ENCODE measurements at places on chromosomes 13 and 19.

DNA sequence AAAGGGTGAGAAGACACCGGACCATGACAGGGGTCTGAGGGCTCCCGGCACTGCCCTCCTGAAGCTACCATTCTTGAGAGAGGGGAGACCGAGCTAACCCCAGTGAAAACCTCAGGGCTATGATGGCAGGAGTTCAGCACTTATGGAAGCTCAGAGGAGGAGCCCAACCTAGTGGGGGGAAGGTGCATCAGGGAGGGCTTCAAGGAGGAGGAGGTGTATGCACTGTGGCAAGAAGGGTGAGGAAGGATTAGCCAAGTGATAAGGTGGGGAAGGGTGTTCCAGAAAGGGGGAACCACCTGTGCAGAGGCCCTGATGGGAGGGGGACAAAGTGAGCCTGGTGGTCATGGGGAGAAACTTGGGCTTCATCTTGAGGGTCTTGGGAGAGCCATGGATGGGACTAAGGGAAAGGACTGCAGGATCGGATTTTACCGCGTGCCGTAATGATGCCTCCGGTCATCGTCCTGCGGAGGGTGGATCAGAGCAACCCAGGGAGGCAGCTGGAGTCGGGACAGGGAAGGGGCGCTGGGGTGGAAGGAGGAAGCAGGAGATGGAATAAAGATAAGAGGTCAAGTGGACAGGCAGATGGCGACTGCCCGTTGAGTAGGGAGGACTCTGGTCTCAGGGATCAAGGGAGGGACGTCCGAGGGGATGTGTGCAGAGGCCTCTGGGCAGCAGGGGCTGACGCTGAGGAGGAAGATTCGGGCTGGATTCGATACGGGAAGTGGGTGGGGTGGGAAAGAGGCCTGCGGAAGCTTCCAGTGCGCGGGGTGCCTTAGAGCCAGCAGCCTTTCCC is 13.3 kb upstream of the PSMD8 start:
- peak overlapping the region; percentile 37 for H3K4me3 ChIP-seq
- no peaks in the 10 kb centered on the region for H3K4me1 ChIP-seq
- no peaks in the 10 kb centered on the region for H3K36me3 ChIP-seq
- H3K27ac ChIP-seq, result no peak overlapping the region

- no peak overlapping the region for H3K27ac ChIP-seq
- no peaks in the 10 kb centered on the region for H3K27me3 ChIP-seq
- no peaks in the 10 kb centered on the region for H3K36me3 ChIP-seq
- no peak overlapping the region for H3K4me3 ChIP-seq
- no peak for DNase-seq
- H3K4me1 ChIP-seq, result no peaks in the 10 kb centered on the region
These were observed 3.7 kb downstream of the LILRB3 start for GRCh38 chr19:54218960-54219661.

DNA sequence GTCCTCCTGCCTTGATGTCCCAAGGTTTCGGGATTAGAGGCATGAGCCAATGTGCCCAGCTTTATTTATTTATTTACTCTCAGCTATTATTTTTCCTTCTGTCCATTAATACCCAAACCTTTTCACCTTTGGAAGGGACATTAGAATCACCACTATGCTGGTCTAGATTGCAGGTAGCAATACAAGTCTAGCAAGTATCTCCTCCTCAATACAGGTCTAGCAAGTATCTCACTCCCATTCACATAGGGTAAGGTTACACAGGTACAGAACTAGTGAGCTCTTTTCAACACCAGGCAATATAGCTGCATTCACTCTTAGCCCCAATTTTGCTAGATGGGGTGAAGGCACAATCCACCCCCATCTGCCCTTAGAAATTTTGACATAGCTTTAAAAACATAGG is 17.4 kb upstream of the SPRYD7 start:
- no peak overlapping the region for H3K27ac ChIP-seq
- H3K36me3 ChIP-seq, result no peaks in the 10 kb centered on the region
- H3K4me3 ChIP-seq, result no peak overlapping the region
- no peaks in the 10 kb centered on the region for H3K4me1 ChIP-seq
- DNase-seq, result no peak
- no peaks in the 10 kb centered on the region for H3K27me3 ChIP-seq

DNA sequence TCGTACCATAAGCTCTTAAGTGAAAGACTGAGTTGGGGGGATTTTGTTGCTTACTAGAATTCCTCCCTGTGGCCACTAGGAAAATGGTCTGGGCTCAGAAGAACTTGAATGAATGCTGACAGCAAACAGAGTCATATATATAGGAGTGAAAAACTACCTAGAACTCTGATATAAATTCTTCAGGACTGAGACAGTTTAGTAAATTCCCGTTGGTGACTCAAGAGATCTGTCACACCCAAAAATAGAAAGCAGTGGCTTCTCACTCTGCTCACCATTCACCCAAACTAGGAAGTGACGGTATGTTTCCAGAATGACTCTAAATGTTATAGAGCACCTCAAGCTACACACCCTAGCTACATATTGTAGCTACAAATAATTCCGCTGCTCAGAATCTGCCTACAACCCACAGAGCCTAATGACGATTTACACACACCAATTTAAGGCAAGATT is 116.2 kb downstream of the TBC1D4 start:
- DNase-seq, result peak; percentile 35
- H3K4me1 ChIP-seq, result peaks cover 2% of the 10 kb centered on the region
- H3K4me3 ChIP-seq, result no peak overlapping the region
- H3K36me3 ChIP-seq, result no peaks in the 10 kb centered on the region

GRCh38 chr13:28267497-28267896 is 129.2 kb downstream of the PAN3 start:
- H3K36me3 ChIP-seq, result peaks cover 5% of the 10 kb centered on the region
- no peak overlapping the region for H3K4me3 ChIP-seq
- H3K4me1 ChIP-seq, result no peaks in the 10 kb centered on the region
- H3K27ac ChIP-seq, result no peak overlapping the region

DNA sequence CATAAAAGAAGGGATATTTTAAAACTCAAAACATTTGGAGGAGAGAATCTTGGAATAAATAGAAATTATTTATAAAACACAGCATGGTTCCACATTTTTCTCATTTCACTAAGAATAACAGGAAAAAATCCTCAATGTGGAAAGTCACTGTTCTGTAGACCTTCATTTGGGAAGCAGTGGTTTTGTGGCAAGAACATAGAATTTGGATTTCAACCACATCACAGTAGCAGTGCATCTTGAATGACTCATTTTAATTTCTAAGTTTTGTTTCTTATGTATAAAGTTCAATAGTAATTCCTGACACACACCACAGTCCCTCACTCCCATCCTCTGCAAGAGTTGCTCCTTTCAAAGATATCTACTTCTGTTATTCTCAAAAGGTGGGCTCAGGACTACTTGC is 264.0 kb downstream of the ENOX1 start:
- no peak for DNase-seq
- H3K4me1 ChIP-seq, result no peaks in the 10 kb centered on the region
- no peaks in the 10 kb centered on the region for H3K36me3 ChIP-seq
- no peak overlapping the region for H3K27ac ChIP-seq
- H3K27me3 ChIP-seq, result no peaks in the 10 kb centered on the region

DNA sequence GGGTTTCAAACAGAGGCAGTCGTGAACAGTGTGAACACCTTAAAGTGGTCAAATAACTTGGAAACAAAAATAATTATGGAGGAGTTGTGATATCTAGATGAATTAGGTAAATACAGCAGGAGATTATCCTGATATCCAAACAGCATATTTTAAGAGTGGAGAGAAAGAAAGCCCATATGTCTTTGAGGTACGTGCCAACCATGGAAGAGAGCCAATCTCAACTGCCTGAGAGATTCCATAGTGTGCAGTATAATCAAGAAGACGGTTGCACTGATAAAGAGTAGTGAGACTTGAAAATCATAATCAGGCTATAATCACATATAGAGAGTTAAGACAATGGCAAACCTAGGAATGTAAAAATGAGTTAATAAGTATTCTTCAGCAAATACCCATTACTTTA is 472.8 kb upstream of the SLITRK5 start:
- no peak for DNase-seq
- no peaks in the 10 kb centered on the region for H3K27me3 ChIP-seq
- no peak overlapping the region for H3K4me3 ChIP-seq

- no peaks in the 10 kb centered on the region for H3K4me1 ChIP-seq
- H3K27ac ChIP-seq, result no peak overlapping the region
These were observed 90.6 kb downstream of the SPRY2 start for GRCh38 chr13:80250213-80250810.

- H3K27me3 ChIP-seq, result no peaks in the 10 kb centered on the region
- no peaks in the 10 kb centered on the region for H3K4me1 ChIP-seq
- no peak overlapping the region for H3K27ac ChIP-seq
- H3K36me3 ChIP-seq, result no peaks in the 10 kb centered on the region
- H3K4me3 ChIP-seq, result no peak overlapping the region
- no peak for DNase-seq
These were observed 56.9 kb downstream of the EDNRB start for GRCh38 chr13:77861741-77862140.

Measured in mesendoderm (in vitro differentiated cells).